Glomerular endothelial cell (primary cell): ENCODE measurements at places on chromosomes 13 and 19. TPM values are rescaled to one million over a fixed set of nuclear protein-coding genes. Genes with fewer than 3 reads are reported as not detected.

The PSG4 gene
- 28.7 TPM in 1 of 2 replicates, not detected in the other for total RNA-seq

The DENND1C gene
- 0.10 TPM in 1 of 2 replicates, not detected in the other for total RNA-seq

The ABHD8 gene
- total RNA-seq, result 6.8 and 9.3 TPM in 2 replicates

The ZNF625 gene
- total RNA-seq, result 8.5 and 12.3 TPM in 2 replicates

The ZNF586 gene
- 13.3 and 14.2 TPM in 2 replicates for total RNA-seq

The POLR1G gene
- 6.3 and 12.7 TPM in 2 replicates for total RNA-seq

The TMIGD2 gene
- total RNA-seq, result 0.18 TPM in 1 of 2 replicates, not detected in the other

The PRTN3 gene
- not detected in 2 replicates for total RNA-seq

The GPR12 gene
- not detected in 2 replicates for total RNA-seq

The POU2F2 gene
- total RNA-seq, result 7.4 and 10.7 TPM in 2 replicates

The ZNF66 gene
- total RNA-seq, result 2.5 and 5.3 TPM in 2 replicates

The C1QTNF9B gene
- not detected in 2 replicates for total RNA-seq

The DACT3 gene
- 2.3 and 3.7 TPM in 2 replicates for total RNA-seq

The TLE6 gene
- total RNA-seq, result 0.58 and 0.88 TPM in 2 replicates

The SYDE1 gene
- 39.4 and 54.2 TPM in 2 replicates for total RNA-seq

The ZNF546 gene
- total RNA-seq, result 0.99 and 2.7 TPM in 2 replicates

The CBLC gene
- total RNA-seq, result 1.1 TPM in 1 of 2 replicates, not detected in the other

The CLIP3 gene
- 14.0 TPM in 2 replicates for total RNA-seq

The FCGBP gene
- 0.12 and 0.82 TPM in 2 replicates for total RNA-seq

The PRRG2 gene
- 1.6 and 12.2 TPM in 2 replicates for total RNA-seq

The PSG1 gene
- total RNA-seq, result 1.6 and 2.0 TPM in 2 replicates

The WASF3 gene
- 9.4 and 15.6 TPM in 2 replicates for total RNA-seq

The SHISA7 gene
- total RNA-seq, result not detected in 2 replicates

The ONECUT3 gene
- not detected in 2 replicates for total RNA-seq

The PIAS4 gene
- 31.6 and 34.7 TPM in 2 replicates for total RNA-seq

The IRGC gene
- total RNA-seq, result not detected in 2 replicates

The OR10H4 gene
- not detected in 2 replicates for total RNA-seq

The RAB11B gene
- total RNA-seq, result 46.3 and 71.9 TPM in 2 replicates

The ACTMAP gene
- 5.7 and 6.7 TPM in 2 replicates for total RNA-seq

The MCEMP1 gene
- total RNA-seq, result not detected in 2 replicates

The ZNF557 gene
- total RNA-seq, result 4.5 and 8.2 TPM in 2 replicates

The HIF3A gene
- total RNA-seq, result 7.5 and 20.6 TPM in 2 replicates

The SIGLEC14 gene
- 0.35 and 0.44 TPM in 2 replicates for total RNA-seq

The LRRC25 gene
- total RNA-seq, result not detected in 2 replicates

The STOML3 gene
- not detected in 2 replicates for total RNA-seq

The CD79A gene
- total RNA-seq, result 0.47 TPM in 1 of 2 replicates, not detected in the other

The CD37 gene
- total RNA-seq, result not detected in 2 replicates

The ZNF562 gene
- 20.7 and 26.7 TPM in 2 replicates for total RNA-seq

The CEACAM21 gene
- total RNA-seq, result 8.8 and 9.7 TPM in 2 replicates

The IQCN gene
- 0.92 and 2.4 TPM in 2 replicates for total RNA-seq

The TNNI3 gene
- not detected in 2 replicates for total RNA-seq
